ENCODE measurements at places on chromosomes 4 and X.

DNA sequence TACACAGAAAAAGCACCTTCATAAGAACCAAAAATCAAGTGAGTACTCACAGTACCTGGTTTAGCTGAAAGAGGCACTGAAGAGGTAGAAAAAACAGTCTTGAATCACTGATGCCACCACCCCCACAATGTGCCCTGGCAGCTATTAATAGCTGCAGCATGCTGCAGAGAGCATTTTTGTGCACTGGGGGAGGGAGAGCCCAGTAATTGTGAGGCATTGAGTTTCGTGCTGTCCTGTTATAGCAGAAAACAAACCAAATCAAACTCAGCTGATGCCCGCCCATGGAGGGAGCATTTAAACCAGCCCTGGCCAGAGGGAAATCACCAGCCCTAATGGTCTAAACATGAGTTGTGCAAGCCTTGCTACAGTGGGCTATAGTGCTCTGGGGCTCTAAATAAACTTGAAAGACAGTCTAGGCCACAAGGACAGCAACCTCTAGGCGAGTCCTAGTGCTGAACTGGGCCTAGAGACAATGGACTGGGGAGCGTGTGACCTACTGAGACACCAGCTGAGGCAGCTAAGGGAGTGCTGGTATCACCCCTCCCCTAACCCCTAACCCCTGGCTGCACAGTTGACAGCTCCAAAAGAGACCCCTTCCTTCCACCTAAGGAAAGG, 106.3 kb upstream of the TMLHE start:
- no peak for DNase-seq

DNA sequence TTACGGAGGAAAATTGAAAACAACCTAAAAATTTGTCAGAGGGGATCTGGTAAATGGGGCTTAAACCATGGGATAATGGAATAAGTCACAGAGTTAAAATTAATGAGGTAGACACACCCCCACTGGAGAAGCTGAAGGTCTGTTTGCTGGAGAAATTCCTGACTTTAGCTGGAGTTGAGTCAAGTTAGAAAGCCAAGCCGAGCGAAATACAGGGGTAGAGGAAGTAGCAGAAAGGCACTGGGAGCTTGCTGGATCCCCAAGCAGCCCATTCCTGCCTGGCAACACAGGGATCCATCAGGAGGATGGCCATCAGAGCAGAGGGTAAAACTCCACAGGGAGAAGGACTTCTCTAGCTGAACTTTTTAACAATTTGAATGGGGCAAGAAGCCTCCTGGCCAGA, 163.8 kb downstream of the ATRX start:
- no peak for DNase-seq

GRCh38 chr4:41334182-41334581, 77.5 kb downstream of the UCHL1 start:
- DNase-seq = peak; percentile 48

- no peak for DNase-seq
Observed at GRCh38 chr4:40546506-40546905, 83.2 kb downstream of the RBM47 start.

DNA sequence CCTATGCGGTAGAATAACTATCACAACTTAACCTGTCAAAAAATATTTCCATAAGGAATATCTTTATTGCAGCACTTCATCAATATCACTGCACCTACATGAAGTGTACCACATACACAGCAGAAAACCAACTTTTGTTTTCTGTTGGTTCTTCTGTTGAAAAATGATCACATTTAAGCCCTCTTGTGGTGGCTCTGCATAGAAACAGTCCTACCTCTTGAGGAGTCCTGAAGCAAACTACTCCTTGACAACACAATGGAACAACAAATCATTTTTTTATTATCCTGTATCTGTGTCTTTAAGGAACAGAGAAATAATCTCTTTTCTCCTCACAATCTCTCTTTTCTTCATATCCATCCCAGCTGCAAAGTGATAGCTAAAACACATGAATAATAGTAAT, 39.8 kb upstream of the ATOH1 start:
- DNase-seq = no peak

- no peak for DNase-seq
Observed at GRCh38 chr4:169655401-169655800, 35.0 kb downstream of the CLCN3 start.

- DNase-seq = no peak
Observed at GRCh38 chr4:169256101-169256612, 14.6 kb downstream of the SH3RF1 start.

DNA sequence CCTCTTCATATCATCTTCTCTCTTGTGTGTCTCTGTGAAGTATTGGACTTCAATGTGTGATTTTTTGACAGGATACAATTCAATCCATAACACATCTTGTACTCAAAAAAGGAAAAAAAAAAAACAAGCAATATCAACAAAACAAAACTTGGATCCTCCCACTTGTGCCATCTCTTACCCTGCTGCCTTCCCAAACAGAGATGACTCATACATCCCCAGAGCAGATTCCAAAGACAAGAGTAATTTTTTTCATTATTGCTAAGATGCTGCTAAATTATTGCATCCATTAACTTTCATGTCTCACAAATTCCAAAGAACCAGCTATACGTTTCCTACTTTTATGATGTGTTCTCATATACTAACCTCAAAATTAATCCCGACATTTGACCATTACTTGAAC, 479.2 kb downstream of the GBA3 start:
- no peak for DNase-seq

DNA sequence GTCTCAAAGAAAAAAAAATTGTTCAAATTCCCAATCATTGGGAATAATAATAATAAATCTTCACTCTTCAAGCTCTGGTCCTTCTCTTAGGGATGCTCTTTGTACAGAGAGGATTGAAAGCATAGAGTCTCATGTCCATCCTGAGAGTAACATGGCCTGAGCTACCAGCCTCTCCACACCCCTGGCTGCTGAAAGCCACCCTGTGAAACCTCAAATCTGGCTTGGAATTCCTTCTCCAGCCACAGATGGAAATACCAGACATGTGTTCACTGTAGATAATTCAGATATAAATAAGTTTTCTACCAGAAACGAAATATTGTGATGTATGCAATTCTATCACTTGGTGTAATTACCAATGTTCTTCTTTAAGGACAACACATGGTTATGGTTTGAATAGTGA, 140.6 kb downstream of the ARSF start:
- DNase-seq = no peak

GRCh38 chr4:156954587-156954986, 17.0 kb downstream of the PDGFC start:
- DNase-seq = no peak

GRCh38 chrX:116239944-116240840, 69.6 kb downstream of the AGTR2 start:
- no peak for DNase-seq

DNA sequence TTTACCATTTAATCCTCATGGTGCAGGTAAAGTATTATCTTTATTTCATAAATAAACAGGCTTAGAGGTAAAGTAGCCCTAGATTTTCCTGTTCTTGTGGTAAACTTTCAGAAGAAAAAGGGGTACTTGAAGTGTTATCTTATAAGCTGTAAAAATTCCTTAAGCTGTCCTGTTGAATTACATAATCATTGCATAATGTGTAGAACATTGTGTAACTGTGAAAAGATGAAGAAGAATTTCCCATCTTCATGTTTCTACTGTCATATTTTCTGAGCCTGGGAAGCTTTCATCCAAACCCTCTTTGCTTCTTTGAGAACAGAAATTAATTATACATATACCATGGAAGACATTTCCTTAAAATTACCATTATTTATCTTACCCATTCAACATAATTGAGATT, 90.5 kb downstream of the ELOVL6 start:
- no peak for DNase-seq

GRCh38 chrX:87788976-87789375, 271.4 kb downstream of the KLHL4 start:
- DNase-seq = no peak

DNA sequence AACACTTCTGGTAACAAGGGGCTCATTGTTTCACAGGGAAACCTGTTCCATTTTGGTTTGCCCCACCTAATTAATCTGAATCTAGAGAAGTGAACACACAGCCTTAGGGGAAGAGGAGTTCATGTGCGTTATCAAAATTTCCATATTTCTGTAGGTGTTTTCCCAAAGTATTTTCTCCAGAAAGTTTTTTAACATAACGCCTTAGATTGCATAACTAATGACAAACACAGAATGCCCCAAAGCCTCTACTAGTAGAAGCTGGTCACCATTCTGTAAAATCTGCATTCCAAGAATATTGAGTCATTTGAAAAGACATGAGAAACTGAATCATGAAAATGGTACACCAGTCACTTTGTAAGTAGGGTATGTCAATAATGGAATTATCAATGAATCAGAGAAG, 41.1 kb downstream of the IL13RA2 start:
- no peak for DNase-seq

DNA sequence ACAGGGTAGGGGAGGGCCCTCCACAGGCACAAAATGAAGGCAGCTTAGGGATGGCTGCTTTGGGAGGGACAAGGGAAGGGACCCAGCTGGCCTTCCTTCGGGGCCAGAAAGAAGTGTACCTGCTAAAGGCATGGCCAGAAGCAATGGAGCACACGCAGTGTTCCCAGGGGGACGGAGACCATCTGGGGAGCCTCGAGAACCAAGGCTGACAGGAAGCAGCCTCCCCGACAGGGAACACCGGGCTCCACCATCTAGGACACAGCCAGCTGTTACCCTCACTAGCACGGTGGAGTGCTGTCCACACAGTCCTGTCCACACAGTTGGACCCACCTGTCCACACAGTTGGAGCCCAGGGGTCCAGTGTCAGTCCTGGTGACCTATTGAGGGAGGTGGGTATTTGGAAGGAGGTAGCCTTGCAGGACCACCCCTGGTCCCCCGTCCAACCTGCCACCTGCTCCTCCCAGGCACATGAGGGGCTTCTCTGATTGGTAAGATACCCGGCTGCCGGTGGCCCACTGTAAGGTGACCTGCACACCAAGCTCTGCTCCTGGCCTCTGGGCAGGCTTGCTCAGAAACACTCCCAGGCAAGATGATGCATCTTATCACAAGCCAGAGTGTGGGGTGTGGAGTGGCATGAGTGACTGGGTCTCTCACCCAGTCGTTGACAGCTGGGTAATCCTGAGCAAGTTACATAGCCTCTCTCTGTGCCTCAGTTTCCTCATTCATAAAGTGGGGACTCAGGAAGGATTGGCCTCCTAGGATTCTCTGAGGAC, 20.5 kb upstream of the AFAP1 start:
- DNase-seq = no peak

DNA sequence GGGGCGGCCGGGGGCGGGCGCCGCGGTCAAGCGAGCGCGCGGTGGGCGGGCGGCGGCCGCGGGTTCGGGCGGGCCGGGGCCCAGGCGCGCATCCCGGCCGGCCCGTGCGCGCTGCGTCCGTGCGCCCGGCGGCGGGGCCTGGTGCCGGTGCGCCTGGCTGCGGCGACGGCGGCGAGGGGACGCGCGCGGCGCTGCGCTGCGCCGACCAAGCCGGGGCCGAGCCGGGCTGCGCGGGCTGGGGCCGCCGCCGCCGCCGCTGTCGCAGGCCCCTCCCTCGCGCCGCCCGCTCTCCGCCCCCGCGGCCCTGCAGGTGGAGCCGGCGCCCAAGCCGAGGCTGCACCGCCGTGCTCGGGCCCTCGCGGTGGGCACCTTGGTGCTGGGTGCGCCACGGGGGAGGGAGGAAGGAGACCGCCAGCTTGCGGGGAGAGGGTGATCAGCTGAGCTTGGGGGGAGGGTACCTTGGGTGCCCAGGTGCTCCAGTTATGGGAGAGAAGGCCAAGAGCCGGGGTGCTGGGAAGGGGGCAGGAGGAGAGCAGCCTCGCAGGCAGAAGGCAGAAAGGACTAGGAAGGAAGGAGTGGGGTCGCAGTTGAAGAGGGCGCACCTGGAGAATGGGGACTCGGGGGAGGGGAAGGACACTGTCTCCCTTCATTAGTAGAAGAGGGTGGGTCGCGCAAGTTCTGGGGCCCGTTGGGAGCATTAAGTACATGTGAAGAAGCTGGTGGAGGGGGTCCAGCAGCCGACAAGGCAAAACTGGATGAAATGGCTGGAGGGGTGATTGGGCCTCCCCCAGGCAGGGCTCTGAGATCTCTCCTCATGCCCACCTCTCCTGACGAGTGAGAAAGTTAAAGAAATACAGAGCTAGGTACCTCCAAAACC, at the start of gene PPP2R2C:
Gene PPP2R2C, minus strand, starts transcription at position 228 of the 877 bp plus-strand sequence. CDS start 385 bp downstream, outside the sequence.
- DNase-seq = peak; percentile 28

GRCh38 chrX:104854188-104854587, 288.2 kb downstream of the IL1RAPL2 start:
- no peak for DNase-seq

- no peak for DNase-seq
Observed at GRCh38 chr4:185207466-185207865, 1.9 kb upstream of the SNX25 start.

DNA sequence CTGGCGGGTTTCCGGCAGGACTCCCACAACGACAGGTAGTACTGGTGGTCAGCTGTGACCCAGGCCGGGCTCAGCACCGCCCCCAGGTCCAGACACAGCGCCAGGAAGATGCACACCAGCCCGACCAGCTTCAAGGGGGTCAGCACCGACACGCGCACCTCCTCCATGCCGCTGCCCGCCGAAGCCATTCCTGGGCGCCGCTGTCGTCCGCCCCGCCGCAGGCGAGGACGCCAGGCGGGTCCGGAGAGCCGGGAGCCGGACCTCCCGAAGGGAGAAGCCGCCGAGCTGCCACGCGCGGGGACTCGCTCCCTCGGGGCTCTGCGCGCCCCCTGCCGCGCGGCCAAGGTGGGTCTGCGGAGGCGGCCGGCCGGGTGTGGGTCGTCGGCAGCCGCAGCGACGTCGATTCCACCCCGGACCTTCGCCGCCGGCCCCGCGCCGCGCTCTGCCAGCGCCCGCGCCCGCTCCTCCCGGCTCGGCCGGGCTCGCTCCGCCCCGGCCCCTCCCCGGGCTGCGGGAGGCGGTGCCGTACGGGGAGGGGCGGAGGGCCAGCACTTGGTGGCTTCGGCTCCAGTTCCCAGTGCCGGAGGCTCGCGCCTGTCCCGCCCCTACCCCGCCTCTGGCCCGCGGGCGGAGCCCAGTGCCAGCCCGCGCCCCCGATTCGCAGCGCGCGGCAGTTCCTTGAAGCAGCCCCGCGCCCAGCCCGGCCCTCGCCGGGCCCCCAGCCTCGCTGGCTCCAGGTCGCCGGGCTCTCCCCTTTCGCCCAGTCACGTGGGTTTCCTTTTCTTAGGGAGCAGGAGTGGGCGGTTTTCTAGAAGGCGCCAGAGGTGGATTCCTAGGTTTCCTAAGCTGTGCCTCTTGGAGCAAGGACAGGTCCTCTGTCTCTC, at the start of gene TMEM47:
Gene TMEM47, minus strand, starts transcription at position 444 of the 884 bp plus-strand sequence. Its CDS starts 256 bp downstream, at position 188.
- DNase-seq = peak; percentile 67

GRCh38 chr4:120062663-120063195, 3.9 kb downstream of the MAD2L1 start:
- DNase-seq = no peak

- no peak for DNase-seq
Observed at GRCh38 chrX:30875957-30876356, 13.1 kb downstream of the TAB3 start.

DNA sequence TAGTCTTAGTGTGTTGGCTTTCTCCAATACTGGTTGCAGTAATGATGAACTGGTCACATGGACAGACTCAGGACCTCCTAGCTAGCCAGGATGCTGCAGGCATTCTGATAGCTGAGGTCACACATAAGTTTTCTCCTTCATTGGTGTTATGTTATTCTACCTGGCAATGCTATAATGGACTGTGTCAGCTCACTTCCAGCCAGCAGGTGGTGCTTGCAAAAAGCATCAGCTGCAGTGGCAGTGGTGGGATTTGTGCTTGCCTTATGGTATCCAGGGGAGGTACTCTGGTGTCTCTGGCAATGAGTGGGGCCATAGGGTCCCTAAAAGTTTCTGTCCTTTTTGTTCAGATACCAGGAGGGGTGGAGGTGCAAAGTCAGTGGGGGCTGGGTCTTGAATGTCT, 33.6 kb downstream of the ZNF330 start:
- DNase-seq = no peak

- DNase-seq = no peak
Observed at GRCh38 chr4:109440948-109441347, 7.3 kb downstream of the SEC24B start.

- no peak for DNase-seq
Observed at GRCh38 chr4:62015043-62015739, 815.1 kb downstream of the ADGRL3 start.
